GM23248 (cell line): ENCODE measurements at places on chromosomes 7 and 10.

DNA sequence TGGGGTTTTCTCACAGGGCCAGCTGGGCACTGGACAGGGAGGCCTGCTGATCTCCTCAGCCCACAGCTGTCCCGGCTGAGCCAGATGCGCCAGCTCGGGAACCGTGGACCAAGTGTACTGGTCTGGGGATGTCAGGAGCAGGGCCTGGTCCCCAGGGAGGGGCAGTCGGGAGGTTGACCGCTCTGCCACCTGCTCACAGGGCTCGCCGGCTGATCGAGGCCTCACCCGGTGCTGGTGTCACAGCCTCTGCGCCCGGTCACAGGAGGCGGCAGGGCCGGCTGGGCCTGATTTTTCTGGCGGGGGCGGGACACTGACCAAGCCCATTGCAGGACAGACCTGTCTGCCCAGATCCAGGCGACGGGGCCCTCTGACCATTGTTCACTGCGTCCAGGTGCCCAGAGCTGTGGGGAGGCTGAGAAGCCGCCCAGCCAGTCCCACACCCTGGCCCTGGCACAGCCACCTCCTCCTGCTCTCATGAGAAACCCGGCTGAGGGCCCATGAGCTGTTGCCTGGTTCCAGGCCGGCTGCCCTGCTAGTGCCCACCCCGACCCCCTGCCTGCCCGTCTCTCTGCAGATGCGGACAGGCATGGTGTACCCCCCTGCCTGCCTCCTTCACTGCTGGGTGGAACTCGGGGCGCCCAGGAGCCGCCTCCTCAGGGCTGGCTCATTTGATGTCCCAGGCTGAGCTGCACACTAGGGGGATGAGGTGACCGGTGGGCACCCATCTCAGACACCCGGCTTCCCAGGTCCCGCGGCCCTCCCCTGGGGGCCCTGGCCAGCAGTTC lies 3.0 kb upstream of the TMEM184A start:
- no peak for DNase-seq
- no peak overlapping the region for H3K27ac ChIP-seq
- peaks cover 13% of the 10 kb centered on the region for H3K4me1 ChIP-seq
- H3K36me3 ChIP-seq: no peaks in the 10 kb centered on the region
- no peaks in the 10 kb centered on the region for H3K27me3 ChIP-seq
- no peak overlapping the region for H3K4me3 ChIP-seq

DNA sequence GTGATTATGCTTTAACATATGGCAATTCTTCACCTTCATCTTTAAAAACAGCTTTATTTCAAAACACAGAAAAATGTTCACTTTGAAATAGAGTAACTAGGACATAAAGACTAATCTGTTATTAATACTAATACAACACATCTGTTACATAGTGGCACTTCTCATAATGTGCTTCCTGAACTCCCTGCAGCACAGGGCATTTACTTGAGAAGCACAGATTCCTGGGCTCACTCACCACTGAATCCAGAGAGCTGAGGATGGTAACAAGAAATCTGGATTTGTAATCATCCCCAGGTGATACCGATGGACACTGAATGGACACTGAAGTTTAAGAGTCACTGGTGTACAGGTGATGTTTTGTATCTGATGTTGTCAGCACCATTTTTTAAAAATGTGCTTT lies 96.1 kb downstream of the COL28A1 start:
- H3K27me3 ChIP-seq: no peaks in the 10 kb centered on the region
- no peaks in the 10 kb centered on the region for H3K36me3 ChIP-seq
- peaks cover 20% of the 10 kb centered on the region for H3K4me1 ChIP-seq
- peak overlapping the region; percentile 78 for H3K27ac ChIP-seq

DNA sequence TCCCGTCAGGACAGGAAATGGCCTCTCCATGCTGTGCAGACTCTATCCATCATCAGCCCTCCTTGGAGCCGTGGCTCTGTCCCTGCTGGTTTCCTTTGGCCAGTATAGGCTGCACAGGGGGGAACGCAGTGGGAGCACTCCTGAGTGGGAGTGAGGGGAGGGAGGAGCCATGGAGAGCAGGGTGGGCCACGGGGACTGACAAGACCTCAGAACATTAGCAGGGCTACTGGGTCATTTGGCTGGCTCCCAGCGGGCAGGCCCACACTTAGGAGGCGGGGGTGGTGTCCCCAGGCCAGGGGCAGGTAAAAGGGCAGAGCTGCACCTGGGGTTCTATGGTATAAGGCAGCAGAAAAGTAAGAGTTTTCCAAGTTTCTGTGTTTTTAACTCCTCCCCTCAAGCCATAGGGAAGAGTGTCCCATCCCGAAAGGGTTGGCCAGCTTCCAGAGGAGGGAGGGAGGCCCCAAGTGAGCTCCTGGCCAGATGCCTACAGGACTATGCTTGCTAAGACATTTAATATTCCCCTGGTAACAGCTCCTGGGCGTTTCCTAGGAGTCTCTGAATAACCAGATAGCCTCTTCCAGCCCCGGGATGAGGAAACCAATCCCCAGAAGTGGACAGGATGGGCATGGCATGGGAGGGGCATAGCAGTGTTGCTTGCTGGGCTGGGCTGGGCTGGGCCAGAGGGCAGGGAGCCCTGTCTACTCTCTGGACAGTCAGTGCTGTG lies 5.5 kb upstream of the OPN4 start:
- H3K4me1 ChIP-seq: peaks cover 30% of the 10 kb centered on the region
- H3K27ac ChIP-seq: no peak overlapping the region
- H3K4me3 ChIP-seq: no peak overlapping the region

DNA sequence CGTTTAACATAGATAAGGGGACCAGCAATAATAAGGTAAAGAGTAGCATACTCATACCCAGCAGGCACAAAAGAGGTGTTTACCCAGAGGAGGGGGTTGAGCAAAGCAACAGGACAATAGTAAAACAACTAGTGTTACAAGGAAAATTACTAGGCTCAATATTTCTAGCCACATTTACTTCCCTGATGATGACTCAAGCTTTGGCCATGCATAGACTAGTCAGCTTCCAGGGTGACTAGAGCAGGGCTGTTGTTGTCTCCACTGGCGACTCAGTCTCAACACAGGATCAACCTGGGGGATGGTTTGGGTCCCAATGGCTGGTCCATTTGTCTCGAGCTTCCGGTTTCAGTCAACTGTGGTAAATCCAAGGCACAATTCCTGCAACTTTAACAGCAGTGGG lies 217.7 kb upstream of the KCND2 start:
- H3K4me1 ChIP-seq: peaks cover 43% of the 10 kb centered on the region
- H3K36me3 ChIP-seq: no peaks in the 10 kb centered on the region
- no peaks in the 10 kb centered on the region for H3K27me3 ChIP-seq
- H3K4me3 ChIP-seq: no peak overlapping the region
- peak; percentile 75 for DNase-seq
